ENCODE measurements at places on chromosomes 1 and 21.
A peak's percentile ranks its signal among the peaks of the same experiment; 100 is the strongest.

GRCh38 chr1:164694505-164694904, 135.5 kb downstream of the PBX1 start:
- no peak for DNase-seq

GRCh38 chr1:107247679-107248078, 106.8 kb downstream of the NTNG1 start:
- DNase-seq, result no peak

GRCh38 chr1:33846861-33847260, 17.0 kb upstream of the HMGB4 start:
- DNase-seq, result no peak

DNA sequence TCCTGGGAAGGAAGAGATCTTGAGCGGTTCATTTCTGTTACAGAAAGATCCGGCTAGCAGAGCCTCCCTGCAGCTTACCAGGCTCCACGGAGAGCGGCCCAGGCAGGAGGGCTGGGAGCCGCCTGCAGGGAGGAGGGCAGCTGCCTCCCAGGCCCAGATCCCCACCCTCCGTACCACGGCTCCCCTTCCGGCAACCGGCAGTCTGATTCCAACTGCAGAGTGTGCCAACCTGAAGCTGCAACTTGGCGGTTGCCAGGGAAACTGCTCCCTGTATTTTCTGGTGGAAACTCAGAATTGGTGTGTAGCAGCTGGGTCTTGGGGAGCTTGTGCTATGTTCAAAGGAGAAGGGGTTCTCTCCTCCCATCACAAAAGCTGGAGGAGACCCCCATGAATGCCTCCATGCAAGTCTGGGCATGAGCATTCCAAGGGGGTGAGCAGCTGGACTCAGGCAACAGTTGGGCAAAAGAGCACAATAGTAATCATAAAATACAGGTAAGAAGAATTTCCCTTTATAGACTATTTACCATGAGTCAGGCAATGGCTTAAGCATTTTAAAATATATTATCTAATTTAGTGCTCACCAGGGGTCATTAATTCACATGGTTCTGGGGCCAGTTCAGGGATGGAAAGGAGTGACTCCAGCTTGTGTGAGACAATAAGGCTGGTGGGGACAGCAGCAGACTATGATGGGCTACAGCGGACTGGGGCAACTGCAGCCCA, 46.1 kb upstream of the KAZN start:
- DNase-seq, result no peak

GRCh38 chr1:47834326-47834725, 162.9 kb downstream of the TRABD2B start:
- DNase-seq, result no peak

DNA sequence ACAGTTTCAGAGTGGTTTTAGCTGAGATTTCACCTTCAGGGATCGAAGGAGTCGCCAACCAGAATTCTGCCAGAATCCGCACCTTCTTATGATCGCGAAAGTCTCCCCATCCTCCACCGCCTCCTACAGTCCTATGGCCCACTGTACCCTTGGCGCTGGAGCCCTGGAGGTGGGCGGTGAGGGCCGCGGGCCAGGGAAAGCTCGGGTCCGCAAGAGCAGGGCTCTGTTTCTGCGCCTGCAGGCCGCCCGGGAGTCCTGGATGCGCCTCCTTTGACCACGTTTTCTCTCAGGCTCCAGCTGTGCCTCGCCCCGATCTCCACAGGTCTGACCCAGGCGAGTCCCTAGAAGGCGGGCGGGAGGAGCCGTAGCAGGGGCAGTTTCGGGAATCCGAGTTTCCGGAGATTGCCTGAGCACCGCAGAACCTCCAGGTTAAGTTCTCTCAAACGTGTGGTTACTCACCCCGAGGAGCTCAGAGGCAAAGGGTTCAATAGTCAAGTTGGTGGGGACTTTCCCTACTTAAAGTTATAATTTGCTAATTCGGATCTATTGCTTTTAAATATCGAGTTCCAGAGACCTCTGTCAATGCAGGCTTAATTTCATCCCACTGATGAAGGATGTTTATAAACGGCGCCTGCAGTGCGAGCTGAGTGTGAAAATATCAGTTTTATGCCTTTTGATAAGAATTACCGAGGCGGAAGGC, 3.2 kb upstream of the LHX8 start:
- DNase-seq, result no peak

DNA sequence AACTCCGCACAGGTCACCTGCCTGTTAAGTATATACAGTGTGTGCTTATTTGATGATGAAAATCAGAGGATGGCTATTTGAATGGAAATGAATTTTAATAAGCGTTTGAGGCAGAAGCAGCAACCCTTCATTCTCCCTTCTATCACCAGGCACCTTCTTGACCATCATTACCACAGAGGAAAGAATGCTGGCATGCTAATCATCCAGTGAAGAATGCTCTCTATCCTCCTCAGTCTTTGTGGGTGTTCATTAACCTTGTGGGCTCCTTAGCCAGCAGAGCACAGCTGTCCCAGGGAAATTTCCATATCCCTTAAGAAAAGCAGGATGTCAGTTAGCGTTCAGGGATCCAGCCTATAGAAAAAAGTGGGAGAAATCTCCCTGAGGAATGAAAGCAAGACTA, 428.0 kb upstream of the CAMK1G start:
- DNase-seq, result no peak

- DNase-seq, result no peak
These were observed 127.2 kb downstream of the ZSCAN20 start for GRCh38 chr1:33599516-33600115.

DNA sequence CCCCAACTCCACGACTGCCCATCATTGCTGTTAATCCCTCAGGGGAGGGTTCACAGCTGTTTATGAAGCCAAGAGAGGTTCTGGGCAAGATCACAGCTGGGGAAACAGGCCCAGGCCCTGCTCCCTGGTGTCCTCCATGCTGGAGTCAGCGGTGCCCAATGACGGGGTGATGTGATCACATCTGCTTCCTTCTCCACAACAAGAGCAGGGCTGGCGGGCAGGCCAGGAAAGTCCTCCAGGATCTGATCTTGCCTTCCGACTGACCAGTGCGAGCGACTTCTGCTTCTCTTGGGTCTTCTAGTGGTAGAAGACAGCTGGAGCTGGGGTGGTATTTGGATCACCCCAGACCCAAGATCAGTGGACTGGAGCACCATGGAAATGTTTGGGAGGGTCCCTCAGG, 951 bp upstream of the LINGO4 start:
- DNase-seq, result no peak

DNA sequence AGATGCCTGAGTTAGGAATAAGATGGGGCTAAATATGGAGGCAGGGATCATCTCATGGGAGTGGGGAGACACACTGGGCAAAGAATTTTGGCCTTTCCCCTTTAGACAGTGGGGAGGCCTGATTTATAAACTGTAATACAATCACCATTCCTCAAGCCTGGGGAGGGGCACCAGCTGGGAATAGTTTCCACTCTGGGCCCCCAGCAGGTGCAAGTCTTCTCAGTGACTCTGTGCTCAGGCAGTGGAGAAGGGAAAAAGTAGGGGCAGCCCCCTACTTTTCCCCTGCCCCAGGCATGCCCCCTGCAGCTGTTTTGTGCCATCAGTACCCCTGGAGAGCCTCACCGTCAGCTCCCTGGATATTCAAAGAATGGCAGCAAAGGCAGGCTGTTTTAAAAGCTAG, 19.1 kb downstream of the COA7 start:
- peak; percentile 49 for DNase-seq

DNA sequence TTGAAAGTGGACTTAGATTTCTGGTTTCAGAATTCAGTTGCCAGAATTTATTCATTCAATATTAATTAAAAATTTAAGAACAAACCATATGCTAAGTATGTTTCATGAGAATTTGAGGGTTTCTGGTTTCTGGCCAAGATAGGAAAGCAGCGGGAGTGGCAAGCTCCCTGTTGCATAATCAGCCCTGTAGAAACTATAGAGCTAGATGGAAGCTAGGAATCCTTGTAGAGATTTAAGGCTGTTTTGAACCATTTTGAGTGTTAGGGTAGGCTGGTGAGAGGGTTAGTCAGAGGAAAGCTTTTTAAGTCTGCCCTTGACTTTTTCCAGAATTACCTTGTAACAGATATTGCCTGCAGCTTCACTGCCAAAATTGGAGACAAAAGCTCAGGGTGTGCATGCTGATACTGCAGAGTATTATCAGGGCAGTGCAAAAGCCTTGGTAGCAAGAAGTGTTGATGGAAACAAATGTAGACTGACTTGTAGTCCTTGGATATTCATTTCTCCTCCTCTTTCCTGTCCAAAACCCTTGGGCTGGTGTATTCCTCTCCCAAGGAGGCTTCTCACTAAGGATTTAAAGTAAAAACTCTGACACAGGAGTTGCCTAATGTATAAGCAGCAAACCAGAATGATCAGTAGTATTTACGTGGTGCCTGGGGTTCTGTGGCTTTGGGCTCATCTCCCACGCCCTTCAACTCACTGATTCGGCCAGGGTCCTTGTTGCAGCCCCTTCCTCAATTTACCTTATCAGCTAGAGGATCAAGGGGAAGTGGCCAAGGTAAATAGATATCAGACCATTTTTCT, 12.6 kb upstream of the GIPC2 start:
- no peak for DNase-seq

GRCh38 chr1:227451954-227452353, 111.4 kb upstream of the ZNF678 start:
- no peak for DNase-seq

DNA sequence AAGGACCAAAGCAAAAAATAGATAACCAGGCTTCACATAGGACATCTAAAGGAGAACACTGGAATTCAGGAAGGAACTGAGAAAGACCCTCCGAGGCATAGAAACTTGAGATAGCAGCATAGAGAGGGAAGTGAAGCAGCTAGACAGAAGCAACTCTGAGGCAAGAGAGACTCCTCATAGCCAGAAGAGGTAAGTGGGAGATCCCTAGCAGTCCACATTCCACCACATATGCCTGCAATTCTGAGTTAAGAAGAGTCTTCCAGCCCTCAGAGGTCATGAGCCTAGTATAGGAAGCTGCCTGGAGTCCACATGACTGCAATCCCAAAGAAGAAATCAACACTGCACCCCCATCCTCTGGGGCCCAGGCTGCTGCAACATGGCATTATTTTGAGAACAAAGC, 13.9 kb upstream of the FGGY start:
- DNase-seq, result no peak

- DNase-seq, result peak; percentile 25
These were observed 43.7 kb upstream of the IVNS1ABP start for GRCh38 chr1:185360714-185361113.

DNA sequence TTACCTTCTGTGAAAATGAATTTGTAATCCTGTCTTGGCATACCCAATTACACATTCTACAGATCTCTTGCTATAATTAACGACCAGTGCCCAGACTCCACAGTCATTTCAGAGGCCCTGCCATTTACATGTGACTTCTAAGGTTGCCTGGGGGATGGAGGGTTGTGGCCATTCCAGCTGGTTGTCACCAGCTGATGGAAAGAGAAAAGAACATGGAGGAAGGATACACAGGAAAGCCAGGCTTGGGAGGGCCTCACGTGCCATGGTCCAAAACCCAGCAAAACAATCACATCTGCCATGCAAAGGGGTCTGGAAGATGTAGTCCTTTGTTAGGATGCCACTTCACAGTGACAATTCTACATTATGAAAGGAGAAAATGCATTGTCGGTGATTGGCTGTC, 59.3 kb downstream of the LAMC2 start:
- no peak for DNase-seq

- no peak for DNase-seq
These were observed 6.1 kb downstream of the ZNF692 start for GRCh38 chr1:248852481-248853405.

GRCh38 chr1:30896905-30897304, 11.7 kb downstream of the SDC3 start:
- DNase-seq, result no peak

DNA sequence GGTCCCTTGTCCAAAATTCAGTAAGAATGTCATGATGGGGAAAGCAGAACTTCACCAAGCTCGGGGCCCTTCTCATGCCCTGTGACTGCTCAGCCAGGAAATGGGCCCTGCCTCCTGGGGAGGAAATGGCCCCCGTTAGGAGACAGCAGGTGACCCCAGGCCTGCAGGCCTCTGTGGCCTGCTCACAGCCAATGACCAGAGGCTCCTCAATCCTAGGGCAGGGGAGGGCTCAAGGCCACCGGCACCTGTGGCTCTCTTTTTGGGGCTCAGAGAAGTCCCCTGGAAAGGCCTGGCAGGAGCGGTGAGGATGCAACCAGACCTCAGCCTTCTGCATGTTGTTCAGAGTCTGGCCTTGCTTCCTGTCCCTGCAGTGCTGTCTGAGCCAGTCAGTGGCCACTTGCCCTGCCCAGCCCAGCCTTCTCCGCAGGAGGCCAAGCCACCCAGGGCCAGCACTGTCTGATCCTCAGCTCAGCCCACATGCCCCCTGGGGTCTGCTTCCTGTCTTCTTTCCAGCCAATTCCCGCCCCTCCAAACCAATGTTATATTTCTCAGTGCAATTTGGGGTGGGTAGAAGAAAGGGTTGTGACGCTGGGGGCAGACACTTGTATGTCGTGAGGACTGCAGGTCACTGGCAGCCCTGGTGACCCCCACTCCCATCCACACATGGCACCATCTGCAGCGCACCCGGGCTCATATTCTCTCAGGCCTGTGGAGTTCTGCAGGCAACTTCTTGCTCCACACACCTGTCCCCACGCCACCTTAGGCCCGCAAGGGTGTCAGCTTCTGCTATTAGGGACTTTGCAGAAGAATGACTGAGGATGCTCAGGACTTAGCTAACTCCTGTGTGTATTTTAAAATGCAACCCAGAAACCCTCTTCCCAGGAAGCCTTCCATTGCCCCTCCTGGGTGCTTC, 83.6 kb downstream of the ITPKB start:
- DNase-seq, result no peak

GRCh38 chr1:230140221-230141020, 73.4 kb downstream of the GALNT2 start:
- peak; percentile 37 for DNase-seq

All from muscle of back (tissue), 13 donors.